ENCODE measurements at places on chromosomes 3 and 15.

GRCh38 chr3:56086355-56086754, 381.9 kb downstream of the ERC2 start:
- DNase-seq = no peak

DNA sequence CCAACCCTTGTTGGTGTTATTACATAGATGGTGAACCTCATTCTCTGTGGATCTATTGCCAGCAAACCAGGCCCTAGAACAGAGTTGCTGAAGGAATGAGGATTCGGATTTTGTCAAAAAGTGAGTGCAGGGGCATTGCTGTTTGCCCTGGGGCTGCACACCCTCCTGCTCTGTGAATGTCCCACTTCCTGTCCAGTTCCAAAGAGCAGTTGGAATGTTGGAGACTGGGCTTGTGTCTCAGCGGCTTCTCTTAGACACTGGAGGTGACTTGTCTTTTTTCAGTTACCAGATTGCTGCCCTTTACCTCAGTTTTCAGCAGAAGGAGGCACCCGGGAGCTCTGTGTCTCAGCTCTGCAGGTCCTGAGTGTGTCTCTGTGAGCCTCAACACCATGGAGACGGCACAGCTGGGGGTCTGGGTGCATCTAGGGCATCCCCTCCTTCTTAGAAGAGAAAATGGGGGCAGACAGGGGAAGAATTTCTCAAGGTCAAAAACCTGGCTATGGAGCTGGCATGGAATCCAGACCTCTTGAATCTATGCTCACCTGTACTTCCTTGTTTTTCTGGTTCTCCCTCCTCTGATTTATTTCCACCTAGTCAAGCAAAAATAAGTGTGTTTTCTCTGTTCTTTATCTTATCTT, 46.3 kb downstream of the LIMD1 start:
- DNase-seq = no peak

DNA sequence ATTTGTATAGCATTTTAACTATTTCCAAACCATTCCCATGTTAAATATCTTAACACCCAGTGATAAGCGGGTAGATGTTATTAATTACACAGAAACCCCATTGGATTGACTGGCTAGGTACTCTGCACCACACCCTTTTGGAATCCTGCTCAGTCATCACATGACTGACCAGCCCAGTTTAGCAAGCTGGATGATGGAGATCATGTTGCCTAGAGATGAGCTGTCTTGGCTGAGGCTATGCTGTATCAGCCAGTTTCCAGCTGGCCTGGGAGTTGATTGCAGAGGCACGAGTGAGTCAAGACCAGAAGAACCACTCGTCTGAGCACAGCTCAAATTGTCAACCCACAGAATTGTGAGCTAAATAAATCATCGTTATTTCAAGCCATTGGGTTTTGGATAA, 124.6 kb downstream of the ZNF621 start:
- no peak for DNase-seq

- no peak for DNase-seq
Observed at GRCh38 chr3:151293127-151293526, 14.8 kb upstream of the P2RY14 start.

Measured in SK-N-MC (cell line).